Esophagus muscularis mucosa (tissue), 4 donors: ENCODE measurements at places on chromosomes 16 and 17. TPM values are rescaled to one million over a fixed set of nuclear protein-coding genes. Genes with fewer than 3 reads are reported as not detected.

CEP112 gene
- total RNA-seq, result 24.7 TPM

TP53TG3F gene
- total RNA-seq, result not detected

MAF gene
- total RNA-seq, result 30.4 TPM

TEX14 gene
- 0.19 TPM for total RNA-seq

TANGO6 gene
- 17.4 TPM for total RNA-seq

APOH gene
- total RNA-seq, result not detected

CD300LG gene
- 7.8 TPM for total RNA-seq

OTOP3 gene
- total RNA-seq, result not detected

TMIGD1 gene
- not detected for total RNA-seq

CD300H gene
- not detected for total RNA-seq

GLIS2 gene
- total RNA-seq, result 10.8 TPM

OSGIN1 gene
- total RNA-seq, result 16.1 TPM

ITGB4 gene
- 54.0 TPM for total RNA-seq

PYY gene
- total RNA-seq, result not detected

MEFV gene
- 1.7 TPM for total RNA-seq

SLFN14 gene
- total RNA-seq, result not detected

ATP2C2 gene
- total RNA-seq, result not detected

FOXN1 gene
- total RNA-seq, result not detected

SDR42E2 gene
- total RNA-seq, result not detected

MIS12 gene
- 16.3 TPM for total RNA-seq

CHST6 gene
- total RNA-seq, result 2.4 TPM

ACSM3 gene
- total RNA-seq, result 4.6 TPM

KRTAP4-3 gene
- not detected for total RNA-seq
